ENCODE measurements at places on chromosomes 2 and 18.

DNA sequence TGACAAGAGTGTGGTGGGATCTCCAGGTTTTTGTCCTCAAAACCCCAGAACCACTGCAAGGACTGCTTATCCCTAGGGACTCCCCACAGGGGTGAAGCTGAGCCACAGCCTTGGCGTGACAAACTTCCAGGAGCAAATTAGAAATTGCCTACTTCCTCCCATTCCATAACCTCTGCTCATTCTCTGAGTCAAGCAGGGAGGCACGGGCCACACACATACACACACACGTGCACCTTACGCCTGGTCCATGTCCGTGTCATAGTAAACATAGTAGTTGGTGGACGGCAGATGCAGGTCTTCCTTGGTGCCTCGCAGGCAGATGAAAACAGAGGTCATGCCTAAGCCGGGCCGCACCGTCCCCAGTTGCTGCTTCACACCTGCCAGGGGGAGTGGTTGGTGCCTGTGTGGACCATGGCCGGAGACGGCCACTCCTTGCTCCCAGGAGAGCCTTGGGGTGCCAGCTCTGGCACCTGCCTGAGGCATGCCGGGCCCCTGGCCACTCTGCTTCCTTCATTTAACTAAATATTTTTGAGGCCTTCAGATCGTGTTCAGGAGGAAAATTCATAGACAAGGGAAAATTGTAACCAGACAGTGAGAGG, 9.9 kb downstream of the RETSAT start:
- DNase-seq: no peak

GRCh38 chr2:216056739-216057138, 24.9 kb downstream of the PECR start:
- no peak for DNase-seq

- DNase-seq: no peak
These were observed 57.7 kb downstream of the CWC22 start for GRCh38 chr2:179949438-179949837.

- DNase-seq: no peak
These were observed 138.1 kb downstream of the TWIST2 start for GRCh38 chr2:238985931-238986446.

- no peak for DNase-seq
These were observed 16.7 kb downstream of the SCRN3 start for GRCh38 chr2:174412256-174412655.

GRCh38 chr18:30481871-30482270, 560.7 kb downstream of the DSC3 start:
- no peak for DNase-seq

- no peak for DNase-seq
These were observed 30.5 kb upstream of the MRPS9 start for GRCh38 chr2:105007367-105007766.

- DNase-seq: no peak
These were observed 108.7 kb downstream of the RGPD3 start for GRCh38 chr2:106359512-106359911.

Measured in urinary bladder (tissue), 4 donors.